ENCODE measurements at places on chromosomes 2 and 18.

DNA sequence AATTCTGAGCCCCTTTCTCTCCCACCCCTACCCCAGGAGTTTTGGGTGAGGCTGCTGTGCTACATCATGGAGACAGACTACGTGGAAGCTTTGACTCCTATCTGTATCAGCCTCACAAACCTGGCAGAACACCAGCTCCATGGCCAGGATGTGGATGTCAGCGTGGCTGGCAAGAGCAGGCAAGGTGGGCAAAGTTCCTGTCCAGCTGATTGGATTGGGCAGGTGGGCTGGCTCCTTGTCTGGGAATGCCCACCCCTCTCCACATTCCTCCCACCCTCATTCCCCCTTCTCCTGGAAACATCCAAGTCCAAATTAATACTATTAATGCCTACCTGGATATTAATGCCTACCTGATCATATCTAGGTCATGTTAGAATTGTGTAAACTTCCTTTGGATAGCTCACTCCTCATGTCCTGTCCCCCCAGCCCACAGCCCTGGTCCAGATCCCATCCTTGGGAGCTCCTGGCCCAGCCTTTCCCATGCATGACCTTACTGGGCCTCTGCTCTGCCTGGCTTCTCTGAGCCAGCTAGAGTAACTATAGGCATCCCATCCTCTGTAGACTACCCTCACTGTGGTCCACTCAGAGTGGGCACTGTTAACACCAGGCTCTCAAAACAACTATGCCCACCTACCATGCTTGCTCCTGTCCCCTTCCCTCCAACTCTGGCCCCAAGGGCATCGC is 24.1 kb downstream of the MROH2A start:
- DNase-seq, result no peak

- DNase-seq, result no peak
Measured at GRCh38 chr18:49486606-49486952, 455 bp downstream of the C18orf32 start.

DNA sequence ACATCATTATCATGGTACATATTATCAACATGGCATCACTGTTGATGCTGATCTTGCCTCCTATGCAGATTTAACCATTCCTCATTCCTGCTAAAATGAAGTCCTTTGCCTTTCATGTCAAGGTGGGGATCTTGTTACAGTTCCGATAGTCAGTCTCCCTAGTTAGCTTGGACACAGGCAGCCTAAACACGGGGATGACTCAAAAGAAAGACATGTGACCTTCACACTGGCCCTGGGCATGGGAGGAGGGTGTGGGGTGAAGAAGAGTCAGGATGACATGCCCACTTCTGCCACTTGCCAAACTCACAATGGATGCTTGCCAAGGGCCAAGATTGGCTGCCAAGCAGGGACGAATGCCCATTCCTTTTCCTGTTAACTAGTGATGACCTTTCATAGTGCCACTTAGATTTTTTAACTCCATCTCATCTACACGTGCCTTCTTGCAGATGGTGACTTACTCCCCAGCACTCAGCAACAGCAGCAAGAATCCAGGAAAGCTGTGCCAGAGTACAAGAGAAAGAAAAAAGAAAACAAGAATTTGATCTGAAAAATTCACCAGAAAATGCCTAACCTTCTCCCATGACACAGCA is 13.9 kb upstream of the SLC1A4 start:
- DNase-seq, result peak; percentile 42

DNA sequence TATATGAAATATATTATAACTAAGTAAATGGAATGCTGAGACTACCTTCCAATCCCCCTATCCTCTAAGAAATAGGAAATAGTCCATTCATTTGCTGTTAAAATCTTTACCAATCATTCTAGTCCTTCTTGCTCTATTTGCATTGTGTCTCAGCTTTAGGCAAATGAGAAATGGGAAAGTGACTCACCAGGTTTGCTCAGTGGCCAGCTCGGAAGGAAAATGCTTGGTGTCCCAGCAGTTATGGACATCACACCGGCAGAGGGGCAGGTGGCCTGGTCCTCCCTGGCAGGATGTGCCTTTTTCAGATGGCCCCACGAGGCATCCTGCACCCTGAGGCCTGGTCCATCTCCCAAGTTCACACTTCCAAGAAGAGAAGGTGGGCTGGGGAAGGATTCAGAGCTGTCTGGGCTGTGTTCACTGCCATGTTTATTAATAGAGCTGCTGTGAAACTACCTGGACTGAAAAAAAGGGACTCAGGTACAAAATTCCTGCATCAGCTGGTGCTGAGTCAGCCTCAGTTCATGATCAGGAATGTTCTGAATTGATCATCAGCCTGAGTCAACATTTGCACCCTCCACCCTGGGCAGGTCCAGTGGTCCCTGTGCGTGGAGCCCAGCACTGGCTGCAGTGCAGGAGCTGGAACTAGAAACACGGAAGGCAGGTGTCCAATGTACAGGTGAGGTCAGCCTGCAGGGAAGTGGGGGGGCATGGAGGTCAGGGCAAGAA is 60.1 kb upstream of the ARL4C start:
- no peak for DNase-seq

- peak; percentile 62 for DNase-seq
Measured at GRCh38 chr2:45826884-45827635, 175.6 kb downstream of the PRKCE start.

DNA sequence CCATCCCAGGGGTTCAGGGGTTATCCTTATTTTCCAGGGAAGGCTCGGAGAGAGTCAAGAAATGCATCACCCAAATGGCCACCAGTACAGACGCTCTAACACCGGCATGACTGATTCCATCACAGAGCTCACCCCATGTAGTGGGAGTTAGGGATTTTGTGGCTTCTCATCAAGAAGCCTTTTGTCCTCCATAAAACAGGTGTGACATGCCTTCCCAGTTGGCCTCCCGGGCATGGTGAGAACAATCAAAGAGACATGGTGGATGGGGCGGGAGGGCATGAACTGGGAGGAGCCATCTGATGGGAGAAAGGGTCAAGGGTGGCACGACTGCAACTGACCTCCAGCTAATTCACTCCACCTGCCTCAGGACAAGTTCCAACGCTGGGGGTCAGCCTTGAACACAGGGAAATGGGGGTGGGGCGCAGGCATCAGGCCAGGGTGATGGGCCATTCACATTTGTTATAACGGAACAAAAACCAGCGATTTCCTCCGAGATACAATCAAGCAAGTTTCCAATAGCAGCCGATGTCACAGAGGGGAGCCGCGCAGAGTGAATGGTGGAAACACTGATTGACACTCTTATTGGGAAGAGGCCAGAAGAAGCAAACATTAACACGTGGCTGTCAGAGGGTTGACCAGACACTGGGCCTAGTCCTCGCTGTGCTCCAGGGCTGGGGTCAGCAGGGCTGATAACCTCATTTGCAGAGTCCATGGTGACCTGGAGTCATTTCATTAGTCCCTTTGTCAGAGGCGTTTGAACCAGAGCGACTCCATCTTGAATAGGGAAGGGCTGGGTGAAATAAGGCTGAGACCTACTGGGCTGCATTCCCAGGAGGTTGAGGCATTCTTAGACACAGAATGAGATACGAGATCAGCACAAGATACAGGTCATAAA is 80.5 kb upstream of the HPCAL1 start:
- no peak for DNase-seq

GRCh38 chr2:58133395-58133794 is 86.8 kb downstream of the VRK2 start:
- no peak for DNase-seq

GRCh38 chr18:75546964-75547363 is 119.5 kb upstream of the SMIM21 start:
- no peak for DNase-seq

- no peak for DNase-seq
Measured at GRCh38 chr18:52596748-52597435, 256.9 kb downstream of the DCC start.

- no peak for DNase-seq
Measured at GRCh38 chr2:114925296-114926255, 483.1 kb downstream of the DPP10 start.

DNA sequence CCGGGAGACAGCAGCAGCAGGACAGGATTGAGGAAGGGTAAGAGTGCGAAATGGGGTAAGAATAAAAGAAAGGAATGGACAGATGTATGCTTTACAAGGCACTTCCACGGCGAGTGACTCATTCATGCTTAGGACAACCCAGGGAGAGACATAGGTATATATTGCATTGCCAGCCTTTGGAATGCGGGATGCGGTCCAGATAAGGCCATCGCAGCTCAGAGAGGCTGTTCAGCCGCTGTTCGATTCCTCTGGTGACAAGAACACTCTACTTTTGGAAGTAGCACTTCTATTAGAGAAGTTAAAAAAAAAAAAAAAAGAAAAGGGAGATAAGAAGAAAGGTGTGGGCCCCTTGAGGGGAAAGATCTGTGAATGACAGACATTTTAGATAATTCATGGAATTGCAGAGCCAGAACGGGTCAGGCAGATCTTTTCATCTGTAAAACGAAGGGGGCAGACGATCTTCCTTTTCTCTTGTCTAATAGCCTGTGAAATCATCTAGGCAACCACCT is 819 bp upstream of the NCOA1 start:
- DNase-seq, result no peak

- DNase-seq, result no peak
Measured at GRCh38 chr2:64213532-64214275, 69.5 kb upstream of the PELI1 start.

- no peak for DNase-seq
Measured at GRCh38 chr2:11989354-11989703, 242.9 kb downstream of the LPIN1 start.

DNA sequence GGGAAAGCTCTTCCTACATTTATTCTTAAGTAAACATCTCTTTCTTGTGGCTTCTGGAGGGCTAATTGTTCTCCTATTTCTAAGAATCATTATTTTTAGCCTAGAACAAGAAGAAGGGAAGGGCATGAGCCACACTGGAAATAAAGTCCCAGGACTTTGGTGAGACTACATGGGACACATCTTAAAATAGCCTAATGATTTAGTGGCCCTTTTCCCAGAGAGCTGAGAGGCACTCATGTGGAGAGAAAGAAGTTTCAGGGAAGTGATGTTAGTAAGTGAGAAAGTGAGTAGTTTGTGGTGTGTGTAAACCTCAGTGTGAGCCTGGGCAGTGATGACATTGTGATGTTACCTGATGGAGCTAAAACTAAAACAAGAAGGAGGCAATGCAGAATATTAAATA is 14.6 kb downstream of the ITGA4 start:
- DNase-seq, result no peak

DNA sequence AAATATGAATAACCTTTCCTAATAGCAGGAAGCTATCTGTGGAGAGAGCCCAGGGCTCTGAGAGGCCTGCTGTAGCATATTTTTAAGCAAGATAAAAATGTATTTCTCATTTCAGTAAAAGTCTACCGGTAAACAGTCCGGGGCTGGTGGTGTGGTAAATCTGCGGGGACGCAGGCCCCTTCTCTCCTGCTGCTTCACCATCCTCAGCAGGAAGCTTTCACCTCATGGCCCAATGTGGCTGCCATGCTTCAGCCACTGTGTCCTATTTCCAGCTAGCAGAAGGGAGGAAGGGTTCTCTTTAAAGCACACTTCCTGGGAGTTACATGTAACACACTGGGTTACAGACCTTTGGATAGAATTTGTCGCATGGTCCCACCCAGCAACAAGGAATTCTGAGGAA is 79.5 kb upstream of the ODC1 start:
- no peak for DNase-seq

- peak; percentile 64 for DNase-seq
Measured at GRCh38 chr2:144256996-144257707, 262.8 kb downstream of the ZEB2 start.

DNA sequence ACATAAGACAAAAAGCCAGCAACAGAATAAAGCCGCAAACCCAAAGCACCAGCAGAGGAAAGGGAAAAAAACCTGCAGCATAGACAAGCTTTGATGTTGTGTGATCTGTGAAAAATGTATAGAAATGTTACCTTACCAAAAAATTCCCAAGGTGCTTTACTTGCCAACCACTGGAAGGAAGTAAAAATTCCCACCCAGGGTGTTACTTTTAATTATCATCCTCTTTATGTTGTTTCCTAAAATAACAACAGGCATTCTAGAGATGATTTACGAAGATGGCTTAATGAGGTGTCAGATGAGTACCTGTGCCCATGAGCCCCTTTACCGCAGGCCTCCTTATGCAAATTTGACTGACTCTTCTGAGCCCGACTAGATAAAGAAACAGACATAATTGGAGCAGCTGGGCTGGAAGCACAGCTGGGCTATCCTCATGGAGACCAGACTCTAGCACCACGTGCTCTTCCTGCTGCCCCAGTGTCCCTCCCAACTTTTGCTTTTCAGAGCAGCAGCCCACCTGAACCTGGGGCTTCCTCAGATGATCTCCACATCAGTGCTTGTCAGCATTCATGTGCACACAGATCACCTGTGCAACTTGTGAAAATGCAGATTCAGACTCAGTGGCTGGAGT is 41.5 kb downstream of the SRSF7 start:
- DNase-seq, result no peak

DNA sequence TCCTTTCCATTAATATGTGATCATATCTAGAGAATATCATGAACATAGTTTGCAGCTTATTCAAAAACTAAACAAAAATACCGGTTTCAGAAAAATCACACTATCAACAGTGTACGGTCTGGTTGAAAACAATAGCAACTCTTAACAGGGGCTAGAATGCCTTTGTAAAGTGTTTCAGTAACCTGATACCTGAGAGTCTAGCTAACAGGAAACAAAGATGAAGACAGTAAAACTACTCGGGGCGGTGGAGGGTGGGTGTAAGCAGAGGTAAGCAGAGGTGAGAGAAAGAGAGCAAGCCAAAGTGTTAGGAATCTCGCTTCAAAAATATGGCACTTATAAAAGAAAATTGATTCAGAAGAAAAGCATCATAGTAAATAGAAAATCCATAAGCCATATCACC is 109.0 kb upstream of the RGPD4 start:
- DNase-seq, result no peak

DNA sequence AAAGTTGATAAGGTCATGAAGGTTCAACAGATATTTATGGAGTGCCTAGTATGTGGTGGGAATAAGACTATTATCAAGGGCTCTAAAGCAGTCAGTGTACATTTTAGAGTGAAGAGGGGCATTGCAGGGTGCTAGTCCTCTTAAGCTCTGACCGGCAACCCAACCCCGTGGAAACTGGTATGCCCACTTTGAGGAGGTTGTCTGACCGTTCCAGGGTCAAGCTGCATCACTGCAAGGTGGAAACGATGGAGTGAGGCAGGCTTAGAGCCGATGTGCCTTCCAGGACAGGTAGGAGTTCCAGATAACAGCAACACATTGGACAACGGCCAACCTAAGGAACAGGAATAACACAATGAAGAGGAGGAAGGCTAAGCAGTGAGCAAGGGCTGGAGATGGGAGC is 1.4 kb upstream of the UCN start:
- DNase-seq, result no peak

GRCh38 chr2:207805566-207806226 is 36.0 kb upstream of the FZD5 start:
- no peak for DNase-seq

- peak; percentile 77 for DNase-seq
Measured at GRCh38 chr2:160932960-160933359, 227.3 kb upstream of the TANK start.

- peak; percentile 66 for DNase-seq
Measured at GRCh38 chr18:59052965-59053820, 86.5 kb upstream of the SEC11C start.

DNA sequence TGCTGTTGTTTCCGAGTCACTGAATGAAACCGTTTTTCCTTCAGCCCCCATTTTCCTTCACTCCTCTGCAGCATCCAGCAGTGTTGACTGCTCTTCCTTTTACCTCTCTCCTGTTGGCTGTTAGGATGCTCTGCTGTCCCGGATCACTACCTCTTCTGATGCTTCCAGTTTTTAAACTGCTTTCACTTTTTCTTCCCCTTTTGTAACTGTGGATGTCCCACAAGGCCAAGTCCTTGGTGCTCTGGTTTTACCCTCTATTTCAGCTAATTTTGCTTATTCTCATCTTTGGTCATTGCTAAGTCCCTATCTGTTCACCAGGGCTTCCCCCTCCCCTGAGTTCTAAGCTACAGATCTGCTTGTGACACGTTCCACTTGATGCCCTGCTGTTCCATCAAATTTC is 39.4 kb upstream of the MAP4K3 start:
- no peak for DNase-seq
